Cortex of kidney (tissue), 1 donor: ENCODE measurements at places on chromosomes 11 and 22.

GRCh38 chr22:30226192-30226832, 20.2 kb downstream of the LIF start:
- no peak for DNase-seq

GRCh38 chr22:43308060-43308830, 34.9 kb downstream of the SCUBE1 start:
- DNase-seq = no peak

DNA sequence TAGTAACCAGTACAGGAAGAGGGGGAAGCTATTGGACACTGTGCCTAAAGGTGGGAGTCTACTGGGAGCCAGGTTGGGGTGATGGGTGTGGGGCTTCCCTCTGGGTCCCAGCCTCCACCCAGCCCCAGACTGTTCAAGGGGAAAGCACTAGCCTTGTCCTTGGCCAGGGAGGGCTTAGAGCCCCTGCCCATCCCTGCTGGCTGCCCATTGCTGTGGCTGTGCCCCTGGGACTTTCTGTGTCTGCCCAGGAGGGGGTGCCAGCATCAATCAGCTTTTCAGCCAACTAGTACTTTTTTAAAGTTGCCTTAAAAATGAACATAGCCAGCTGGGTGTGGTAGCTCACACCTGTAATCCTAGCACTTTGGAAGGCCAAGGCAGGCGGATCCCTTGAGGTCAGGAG, 19.9 kb downstream of the INCENP start:
- DNase-seq = no peak

GRCh38 chr22:44999231-44999630, 10.6 kb downstream of the PHF21B start:
- DNase-seq = no peak

GRCh38 chr11:32858731-32859130, 29.0 kb downstream of the PRRG4 start:
- no peak for DNase-seq

DNA sequence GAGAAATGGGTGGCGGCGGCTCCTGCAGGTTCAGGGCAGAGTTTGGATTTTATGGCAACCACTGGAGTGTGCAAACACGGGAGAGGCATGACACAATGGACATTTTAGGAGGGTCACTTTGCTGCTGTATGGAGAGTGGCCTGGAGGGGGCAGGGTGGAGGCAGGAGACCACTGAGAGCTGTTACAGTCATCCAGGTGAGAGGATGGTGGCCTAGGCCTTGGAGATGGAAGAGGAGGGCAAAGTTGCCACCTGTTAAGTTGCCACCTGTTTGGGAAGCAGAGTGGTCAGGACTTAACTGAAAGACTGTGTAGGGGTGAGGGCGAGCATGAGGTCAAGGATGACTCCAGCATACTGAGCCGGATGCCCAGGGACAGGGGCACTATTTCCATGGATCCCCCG, 2.3 kb upstream of the RAD9A start:
- DNase-seq = no peak

- no peak for DNase-seq
These were observed 25.3 kb downstream of the PPARA start for GRCh38 chr22:46175631-46176030.

DNA sequence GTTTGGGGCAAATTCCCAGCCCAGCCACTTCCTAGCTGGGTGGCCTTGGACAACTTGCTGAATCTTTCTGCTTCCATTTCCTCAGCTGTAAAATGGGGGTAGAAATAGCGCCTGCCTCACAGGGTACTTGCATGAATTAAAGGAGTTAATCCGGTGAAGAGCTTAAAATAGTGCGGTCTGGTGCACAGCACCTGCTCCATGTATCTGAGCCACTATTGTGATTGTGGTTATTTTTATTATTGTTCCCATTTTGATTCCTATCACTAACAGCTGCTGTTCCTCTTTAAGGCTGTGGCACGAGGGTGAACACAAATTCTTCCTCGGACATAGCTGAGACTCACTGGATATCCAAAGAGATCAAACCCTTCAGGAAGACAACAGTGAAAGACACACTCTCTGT, 46.9 kb upstream of the TP53I11 start:
- DNase-seq = no peak

DNA sequence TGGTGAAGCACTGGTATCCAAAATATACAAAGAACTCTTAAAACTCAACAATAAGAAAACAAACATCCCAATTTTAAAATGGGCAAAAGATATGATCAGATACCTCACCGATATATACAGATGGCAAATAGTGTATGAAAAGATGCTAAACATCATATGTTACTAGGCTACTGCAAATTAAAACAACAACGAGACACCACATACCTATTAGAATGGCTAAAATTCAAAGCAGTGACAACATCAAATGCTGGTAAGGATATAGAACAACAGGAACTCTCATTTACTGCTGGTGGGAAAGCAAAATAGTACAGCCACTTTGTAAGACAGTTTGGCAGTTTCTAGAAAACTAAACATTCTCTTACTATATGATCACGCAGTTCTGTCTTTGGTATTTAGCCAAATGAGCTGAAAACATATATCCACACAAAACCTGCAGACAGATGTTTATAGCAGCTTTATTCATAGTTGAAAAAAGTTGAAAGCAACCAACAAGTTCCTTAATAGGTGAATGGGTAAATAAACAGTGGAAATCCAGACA, 38.5 kb downstream of the SIK3 start:
- no peak for DNase-seq

DNA sequence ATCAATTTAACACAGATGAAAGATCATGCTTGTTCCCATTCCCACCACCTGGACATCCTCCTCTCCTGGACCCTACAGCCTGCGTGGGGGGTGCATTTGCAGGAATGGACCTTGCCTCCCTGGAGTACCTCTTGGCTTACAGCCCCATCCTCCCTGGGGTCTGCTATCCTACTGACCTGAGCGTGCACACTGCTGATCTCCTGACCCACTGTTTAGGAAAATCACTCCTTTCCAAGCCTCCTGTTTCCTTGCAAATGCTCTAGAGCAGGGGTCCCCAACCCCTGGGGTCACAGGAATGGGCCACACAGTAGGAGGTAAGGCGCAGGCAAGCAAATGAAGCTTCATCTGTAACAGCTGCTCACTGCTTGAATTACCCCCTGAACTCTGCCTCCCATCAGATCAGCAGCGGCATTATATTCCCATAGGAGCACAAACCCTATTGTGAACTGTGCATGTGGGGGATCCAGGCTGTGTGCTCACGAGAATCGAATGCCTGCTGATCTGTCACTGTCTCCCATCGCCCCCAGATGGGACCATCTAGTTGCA, 88.2 kb upstream of the SEPTIN5 start:
- DNase-seq = no peak
